GM06990 (cell line): ENCODE measurements at places on chromosomes 3 and 15.

DNA sequence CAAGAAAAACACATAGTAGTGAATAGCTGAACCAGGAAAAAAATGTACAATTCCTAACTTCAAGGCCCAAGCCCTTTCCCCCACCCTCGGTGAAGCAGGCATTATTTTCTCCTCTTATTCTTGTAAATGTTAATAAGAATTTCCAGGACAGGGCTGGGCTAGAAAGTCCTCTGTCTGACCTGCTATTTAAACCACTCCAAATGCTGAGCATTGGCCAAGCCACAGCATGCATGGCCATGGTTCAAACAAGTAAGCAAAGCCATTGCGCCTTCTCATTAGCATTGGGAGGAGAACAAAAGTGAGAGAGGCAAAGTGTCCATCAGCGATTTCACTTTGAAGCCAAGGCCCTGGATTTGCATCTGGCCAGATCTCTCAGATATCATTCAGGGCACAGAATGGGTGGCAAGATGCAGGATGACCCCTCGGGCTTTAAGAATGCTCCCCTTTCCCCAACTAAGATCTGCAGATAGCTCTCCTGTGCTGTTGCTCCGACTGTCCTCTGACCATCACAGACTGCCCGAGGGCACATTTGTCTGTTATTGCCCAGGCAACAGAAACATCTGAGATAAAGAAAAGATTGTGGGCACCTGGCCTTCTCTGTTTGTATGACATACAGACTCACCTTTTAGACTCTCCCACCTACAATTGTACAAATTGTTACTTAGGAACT, 46.3 kb downstream of the CEMIP start:
- no peak for DNase-seq

DNA sequence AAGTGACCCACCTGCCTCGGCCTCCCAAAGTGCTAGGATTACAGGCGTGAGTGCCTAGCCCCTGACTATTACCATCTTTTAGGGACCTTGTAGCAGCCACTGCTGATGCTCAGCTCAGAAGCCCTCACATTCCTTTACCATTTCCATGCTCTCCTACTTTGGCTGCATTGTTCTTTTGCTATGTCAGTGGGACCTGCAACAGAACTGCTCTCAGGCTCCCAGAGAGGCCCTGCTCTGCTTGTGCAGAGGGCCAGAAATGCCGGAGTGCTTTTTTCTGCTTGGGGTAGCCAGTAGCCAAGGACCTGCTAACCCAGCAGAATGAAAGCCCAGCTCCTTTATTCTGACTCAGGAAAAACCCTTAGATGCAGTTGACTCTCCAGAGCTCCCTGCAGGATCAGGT, 18.3 kb upstream of the PROK2 start:
- DNase-seq: no peak

- no peak for DNase-seq
These were observed 5.6 kb downstream of the GALNT15 start for GRCh38 chr3:16179771-16180736.

DNA sequence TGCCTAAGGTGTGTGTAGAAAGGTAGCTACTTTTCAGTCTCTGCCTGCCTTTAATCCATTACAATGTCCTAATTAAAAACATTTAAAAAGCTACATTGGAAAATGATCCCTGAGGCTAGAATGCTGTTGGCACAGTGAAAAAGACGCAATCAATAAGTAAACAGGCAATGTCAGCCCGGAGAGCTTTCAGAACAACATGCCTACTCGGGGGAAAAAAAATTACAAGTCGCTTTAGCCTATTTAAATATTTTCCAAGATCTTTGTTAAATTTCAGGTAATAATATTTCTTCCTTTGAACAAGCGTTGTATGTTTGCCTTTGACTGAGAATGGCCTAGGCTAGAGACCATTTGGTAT, 46.6 kb upstream of the CD47 start:
- no peak for DNase-seq

- no peak for DNase-seq
These were observed 50.4 kb downstream of the COL6A5 start for GRCh38 chr3:130395916-130396315.

GRCh38 chr3:113018536-113019181, 27.9 kb downstream of the GTPBP8 start:
- no peak for DNase-seq

DNA sequence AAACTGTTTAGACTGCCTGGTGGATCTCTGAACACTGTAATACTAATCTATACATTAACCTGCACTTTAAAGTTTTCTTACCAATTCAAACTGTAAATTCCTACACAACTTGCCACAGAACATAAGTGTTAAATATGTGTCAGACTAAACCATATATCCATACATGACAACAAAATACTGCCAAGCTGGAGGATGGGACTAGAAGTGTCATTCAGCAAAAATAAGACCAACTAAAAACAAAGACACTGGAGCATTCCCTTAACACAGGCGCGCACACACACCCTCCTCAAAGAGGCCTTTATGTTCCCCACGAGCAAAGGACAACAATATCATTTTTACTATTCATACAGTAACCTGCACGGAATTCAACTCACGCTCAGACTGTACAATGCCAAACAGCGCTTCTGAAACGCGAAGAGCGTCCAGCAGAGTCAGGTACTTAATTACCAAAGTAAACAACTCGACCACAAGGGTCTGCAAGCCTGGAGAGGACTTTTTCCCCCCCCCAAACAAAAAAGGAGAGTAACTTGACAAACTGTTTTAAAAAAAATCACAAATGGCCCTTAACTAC, 1.1 kb downstream of the DCUN1D1 start:
- DNase-seq: no peak

GRCh38 chr15:65926899-65927298, 57.6 kb downstream of the RAB11A start:
- no peak for DNase-seq

DNA sequence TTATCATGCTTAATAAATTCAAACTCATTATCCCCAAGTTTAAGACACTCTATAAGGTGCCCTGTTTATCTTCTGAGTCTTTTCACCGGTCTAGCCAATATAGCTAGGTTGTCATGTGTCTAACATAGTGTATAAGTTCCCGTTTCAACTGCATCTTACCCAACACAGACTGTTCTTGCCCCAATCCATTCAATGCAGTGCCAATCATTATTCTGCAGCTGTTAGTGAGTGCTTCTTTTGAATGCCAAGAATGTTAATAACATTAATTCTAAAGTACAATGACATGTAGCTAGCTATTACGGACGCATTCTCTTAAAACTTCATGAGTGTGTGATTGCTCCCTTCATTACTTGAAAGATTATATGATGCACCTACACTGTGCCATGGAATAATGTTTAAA, 646.4 kb upstream of the NR2F2 start:
- no peak for DNase-seq

DNA sequence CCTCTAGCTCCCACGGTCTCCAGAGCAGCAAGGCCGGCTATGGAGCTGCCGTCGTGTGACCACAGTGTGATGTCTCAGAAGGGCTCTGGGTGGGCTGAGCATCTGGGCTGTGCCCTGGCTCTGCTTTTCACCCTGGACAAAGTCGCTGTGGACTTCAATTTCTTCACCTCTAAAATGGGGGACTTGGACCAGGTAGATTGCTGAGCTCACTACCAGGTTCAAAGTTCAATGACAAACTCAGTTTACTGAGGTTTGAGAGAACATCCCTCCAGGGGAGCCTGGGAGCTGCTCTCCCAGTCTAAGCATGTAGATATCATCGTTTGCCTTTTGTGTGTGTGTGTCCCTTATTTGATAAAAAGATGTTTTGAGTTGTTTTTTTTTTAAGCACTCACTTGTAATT, 25.1 kb downstream of the RLBP1 start:
- DNase-seq: no peak

DNA sequence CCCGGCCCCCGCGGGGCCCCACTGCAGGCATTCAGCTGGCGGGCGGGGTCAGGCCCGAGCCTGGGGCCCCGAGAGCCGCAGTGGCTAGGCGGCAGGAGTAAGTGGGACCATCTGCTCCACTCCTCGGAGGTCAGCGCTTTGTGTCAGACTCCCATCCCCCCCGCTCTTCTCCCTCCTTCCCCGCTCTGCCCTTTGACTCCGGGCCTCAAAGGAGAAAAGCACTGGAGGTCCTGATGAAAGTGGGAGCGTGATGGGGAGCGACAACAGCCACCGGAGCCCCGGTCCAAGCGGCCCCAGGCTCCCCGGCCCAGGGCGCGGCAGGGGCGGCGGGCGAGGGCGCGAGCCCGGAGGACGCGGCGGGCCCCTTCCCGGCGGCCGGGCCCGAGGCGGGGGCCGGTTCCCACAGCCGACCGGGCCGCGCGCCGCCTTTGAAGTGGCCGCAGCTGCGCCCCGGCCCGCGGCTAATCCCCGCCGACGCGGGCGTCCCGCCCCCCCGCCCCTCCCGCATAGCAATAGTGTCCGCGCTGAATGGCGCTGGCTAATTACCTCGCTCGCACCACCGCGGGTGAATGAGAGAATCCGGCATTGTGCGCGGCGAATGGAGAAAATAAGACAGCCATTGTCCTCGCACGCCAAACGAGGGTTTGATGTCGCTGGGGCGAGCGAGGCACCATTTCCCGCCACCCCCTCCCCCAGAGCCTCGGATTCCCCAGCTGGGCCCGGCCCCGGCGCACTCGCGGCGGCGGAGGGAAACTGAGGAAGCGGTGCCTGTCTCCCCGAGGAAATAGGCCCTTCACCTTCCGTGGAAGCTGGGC, 22.4 kb downstream of the IGDCC3 start:
- no peak for DNase-seq

- DNase-seq: no peak
These were observed 221.4 kb upstream of the SUCLG2 start for GRCh38 chr3:67875858-67876257.

DNA sequence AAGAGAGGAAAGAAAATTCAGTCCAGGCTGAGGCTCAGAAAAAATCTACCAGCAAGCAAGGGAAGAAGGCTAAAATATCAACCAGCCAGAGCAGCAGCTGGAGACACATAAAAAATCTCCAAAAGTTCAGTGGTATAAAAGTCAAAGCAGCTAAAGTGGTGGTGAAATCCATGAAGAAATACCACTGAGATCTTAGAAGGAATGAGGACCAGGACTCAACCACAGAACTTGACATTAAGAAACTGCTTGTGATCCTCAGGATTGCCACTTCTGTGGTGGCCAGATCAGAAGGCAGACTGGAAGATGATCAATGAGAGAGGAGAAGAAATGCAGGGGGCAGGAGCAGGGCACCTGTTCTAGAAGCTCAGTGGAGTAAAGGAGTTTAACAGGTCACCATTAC, 22.5 kb downstream of the CNTN3 start:
- no peak for DNase-seq

DNA sequence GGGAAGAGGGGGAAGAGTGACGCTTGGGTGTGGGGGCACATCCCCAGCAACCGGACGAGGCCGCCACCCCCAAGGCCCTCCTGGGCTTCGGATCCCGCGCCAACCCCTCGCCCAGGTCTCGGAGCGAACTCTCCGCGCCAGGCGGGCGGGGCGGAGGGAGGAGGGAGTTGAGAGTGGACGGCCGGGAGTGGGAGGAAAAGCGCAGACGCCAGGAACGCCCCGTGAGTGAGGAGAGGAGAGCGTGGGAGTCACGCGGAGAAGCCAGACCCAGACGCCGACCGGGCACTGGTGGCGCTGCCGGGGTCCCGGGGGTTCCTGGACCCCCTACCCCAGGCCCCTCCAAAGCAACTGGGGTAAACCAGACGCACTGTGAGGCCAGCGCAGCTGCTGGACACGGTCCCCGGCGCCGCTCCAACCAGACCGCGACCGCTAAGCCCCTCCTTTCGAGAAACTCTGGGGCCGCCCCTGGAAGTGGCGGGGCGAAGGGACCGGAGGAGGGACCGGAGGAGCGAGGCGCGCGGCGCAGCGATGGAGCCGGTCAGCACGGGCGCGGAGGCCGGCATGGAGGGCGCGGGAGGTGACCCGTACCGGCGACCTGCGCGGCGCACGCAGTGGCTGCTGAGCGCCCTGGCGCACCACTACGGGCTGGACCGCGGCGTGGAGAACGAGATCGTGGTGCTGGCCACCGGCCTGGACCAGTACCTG, at the start of gene EFCC1:
EFCC1 (plus strand) TSS at position 204 of the 705 bp plus-strand sequence; CDS start at position 529, 325 bp downstream.
- DNase-seq: no peak

GRCh38 chr15:75347222-75348033, 589 bp downstream of the NEIL1 start:
- DNase-seq: peak; percentile 83

GRCh38 chr15:91224755-91225380, 124.8 kb downstream of the SV2B start:
- no peak for DNase-seq

- no peak for DNase-seq
These were observed 32.0 kb downstream of the TRPM1 start for GRCh38 chr15:31069360-31070000.

DNA sequence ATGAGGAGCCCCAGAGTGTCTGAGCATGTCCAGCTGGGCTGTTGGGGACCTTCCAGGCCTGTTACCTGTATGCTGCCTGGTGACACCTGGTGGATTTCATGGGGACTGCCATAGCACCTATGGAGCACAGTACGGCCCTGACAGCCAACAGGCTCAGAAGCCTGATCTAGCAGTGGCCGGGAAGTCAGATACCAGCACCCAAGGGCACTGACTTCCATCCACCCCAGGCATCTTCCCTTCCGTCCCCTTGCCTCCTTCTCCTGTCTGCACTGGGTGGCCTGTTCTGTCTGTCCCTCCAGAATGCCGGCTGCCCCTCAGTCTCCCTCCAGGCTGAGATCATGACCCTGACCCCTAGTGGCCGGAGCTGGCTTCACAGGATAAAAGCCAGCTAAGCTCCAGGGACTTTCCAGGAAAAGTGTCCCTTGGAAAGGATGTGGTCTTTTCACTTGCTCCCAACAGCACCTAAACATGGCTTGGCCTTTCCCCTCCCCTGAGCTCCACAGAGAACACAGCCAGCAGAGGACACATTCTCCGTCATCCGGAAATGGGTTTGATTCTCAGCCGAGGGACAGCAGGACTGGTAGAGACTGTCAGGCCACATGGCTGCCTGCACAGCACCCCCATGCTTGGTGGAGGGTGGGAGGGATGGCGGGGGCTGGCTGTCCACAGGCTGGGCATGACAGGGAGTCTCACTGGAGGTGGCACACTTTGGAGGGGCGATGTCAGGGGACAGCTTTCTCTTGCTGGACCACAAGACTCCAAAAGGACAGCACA, 9.5 kb downstream of the RPS17 start:
- peak; percentile 77 for DNase-seq

- DNase-seq: no peak
These were observed 357.0 kb upstream of the ICE2 start for GRCh38 chr15:60835974-60836373.

- DNase-seq: no peak
These were observed 47.9 kb downstream of the CCNB2 start for GRCh38 chr15:59152694-59153450.

GRCh38 chr15:42085721-42086120, 8.6 kb downstream of the PLA2G4D start:
- DNase-seq: no peak

- no peak for DNase-seq
These were observed 153.2 kb downstream of the MYRIP start for GRCh38 chr3:39962581-39962980.
